T-helper 9 cell (primary cell): ENCODE measurements at places on chromosomes 1 and 21.

- no peak for DNase-seq
These were observed 3.6 kb downstream of the ERG start for GRCh38 chr21:38494703-38495102.

DNA sequence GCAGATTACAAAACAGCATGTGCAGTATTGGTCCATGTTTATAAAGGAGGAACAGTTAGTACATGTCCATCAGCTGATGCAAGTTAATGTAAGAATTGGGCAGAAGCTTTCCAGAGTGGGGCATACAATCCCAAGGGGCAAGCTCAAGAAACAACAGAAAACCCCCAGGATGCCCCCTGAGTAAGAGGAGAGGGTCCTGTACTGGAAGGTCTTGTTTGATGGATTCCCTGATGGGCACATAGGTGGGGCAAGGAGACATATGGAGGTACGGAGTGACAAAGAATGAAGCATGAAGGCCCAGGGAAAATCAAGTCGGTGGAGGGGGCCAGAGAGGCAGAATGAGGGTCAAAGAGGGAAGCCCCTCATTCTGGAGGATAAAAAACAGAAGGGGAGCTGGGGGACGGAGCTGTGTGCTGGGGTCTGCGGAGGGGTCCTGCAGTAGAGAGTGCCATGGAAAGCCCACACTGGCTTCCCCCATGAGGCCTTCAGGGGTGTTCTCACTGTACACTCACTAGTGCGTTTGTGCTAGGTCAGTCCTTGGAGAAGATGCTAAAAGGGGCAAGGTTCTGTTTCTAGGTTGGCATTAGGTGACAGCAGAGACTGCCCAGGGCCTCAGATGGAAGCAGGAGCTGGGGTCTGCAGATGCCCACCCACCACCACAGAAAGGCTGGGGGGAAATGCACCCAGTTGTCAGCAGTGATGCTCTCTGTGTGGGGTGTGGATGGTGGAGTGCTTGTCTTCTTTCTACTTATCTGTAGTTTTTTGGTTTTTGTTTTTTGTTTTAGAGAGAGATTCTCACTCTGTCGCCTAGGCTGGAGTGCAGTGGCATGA, 12.5 kb upstream of the MATN1 start:
- no peak for DNase-seq

GRCh38 chr1:45543581-45544417, 6.8 kb upstream of the AKR1A1 start:
- DNase-seq = peak; percentile 68

GRCh38 chr1:21524686-21525339, 15.6 kb downstream of the ALPL start:
- no peak for DNase-seq

DNA sequence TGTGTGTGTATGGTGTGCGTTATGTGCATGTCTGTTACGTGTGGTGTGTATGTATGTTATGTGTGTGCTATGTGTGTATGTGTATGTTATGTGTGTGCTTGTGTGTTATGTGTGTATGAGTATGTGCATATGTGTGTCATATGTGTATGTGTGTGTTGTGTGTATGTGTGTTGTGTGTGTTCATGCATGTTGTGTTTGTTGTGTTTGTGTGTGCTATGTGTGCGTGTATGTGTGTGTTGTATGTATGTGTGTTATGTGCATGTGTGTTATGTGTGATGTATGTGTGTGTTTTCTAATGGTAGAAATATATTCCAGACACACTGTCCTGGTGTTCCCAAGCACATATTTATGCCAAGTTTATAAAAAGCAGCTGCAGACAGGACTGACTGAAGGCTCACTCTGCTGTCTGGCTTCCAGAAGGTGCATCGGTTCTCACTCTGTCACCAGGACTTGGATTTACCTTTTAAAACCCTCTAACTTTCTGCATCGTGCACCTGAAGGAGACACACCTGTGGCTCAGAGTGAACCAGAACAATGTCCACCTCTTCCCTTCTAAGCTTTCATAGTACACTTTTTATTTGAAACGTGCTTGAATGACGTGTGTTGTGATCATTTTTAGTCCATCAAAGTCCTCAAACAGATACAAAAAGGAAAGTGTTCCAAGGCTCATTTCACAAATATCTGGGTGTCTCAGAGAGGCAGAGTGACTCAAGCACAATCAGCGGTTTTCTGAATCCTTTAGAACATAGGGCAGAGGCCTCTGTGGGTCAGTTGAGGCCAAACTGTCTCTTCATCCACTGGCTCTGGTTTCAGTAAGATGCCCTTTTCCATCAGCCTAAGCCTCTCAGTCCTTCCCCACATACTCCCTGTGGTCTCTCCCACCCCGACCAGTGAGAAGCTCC, 49.9 kb downstream of the TOMM20 start:
- no peak for DNase-seq

DNA sequence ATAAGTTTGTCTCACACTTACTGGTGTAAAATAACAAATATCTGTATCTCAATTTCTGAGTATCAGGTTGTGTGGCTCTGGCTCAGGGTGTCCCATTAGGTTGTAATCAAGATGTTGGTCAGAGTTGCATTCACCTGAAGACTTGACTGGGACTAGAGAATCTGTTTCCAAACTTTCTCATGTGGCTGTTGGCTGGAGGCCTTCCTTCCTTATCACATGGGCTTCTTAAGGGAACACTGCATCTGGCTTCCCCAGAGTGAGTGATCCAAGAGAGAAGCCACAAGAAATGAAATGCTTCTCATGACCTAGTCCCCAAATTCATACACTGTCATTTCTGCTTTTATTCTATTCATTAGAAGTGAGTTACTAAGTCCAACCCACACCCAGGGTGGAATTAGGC, 568.4 kb upstream of the CAMK1G start:
- no peak for DNase-seq

DNA sequence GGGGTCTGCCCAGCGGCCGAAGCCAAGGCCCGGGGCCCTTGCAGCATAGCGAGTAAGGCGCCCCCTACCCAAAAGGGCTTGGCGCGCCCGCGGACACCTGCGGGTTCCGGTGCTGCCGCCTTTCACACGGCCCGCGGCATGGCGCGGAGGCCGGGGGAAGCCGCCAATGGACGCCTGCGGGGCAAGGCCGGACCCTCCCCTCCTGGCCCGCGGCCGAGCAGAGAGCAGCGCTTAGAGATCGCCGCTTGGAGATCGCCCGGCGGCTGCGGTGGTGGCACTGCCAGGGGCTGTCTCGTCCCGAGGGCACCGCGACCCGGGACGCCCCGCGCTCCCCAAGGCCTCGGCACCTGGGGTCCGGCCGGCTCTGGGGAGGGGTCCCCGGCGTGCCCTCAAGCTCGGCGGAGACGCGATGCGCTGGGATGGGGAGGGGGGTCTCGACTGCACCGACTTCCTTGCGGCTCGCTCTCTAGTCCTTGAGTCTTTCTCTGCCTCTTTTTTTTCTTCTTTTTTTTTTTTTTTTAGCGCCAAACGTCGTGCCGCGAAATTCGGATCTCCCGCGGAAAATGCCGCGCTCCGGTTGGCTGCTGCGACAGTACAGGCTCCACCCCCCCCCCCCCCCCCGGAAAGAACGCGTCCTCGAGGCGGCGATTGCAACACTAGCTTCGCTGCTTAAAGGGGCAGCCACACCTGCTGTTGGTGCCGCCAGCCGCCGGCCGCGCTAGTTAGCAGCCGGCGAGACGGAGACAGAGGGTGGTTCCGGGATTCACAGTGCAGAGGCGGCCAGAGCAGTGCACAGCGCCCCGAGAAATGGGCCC, at the start of gene E2F2:
Gene E2F2 (minus strand): TSS at position 487 of the 815 bp plus-strand sequence. CDS start 440 bp downstream, at position 47.
- DNase-seq = peak; percentile 76

- DNase-seq = no peak
These were observed 1.1 kb upstream of the DNAJC28 start for GRCh38 chr21:33492571-33492970.

GRCh38 chr21:36113647-36114428, 21.0 kb upstream of the CBR3 start:
- peak; percentile 52 for DNase-seq

DNA sequence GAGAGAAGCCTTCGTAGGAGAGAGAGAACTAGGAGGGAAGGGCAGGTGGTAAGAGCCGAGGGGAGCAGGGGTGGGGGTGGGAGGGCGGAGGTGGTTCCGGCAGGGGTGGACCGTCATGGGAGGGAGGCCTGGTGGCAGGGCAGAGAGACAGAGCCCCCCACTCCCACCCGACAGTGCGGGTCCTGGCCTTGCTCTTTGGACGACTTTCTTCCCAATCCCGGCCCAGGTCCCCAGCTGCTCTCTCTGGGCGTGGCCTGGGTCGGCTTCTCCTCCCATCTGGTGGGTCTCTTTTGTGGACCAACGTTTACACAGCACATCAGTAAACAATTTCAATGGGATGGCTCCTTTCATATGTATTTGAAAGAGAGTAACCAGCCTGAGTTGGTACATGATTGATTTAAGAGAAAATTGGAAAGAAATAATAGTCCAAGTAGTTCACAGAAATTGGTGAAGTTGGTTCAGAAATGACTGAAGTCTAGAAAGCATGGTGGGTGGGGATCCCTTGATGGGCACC, 56.9 kb downstream of the LDLRAD2 start:
- DNase-seq = no peak

DNA sequence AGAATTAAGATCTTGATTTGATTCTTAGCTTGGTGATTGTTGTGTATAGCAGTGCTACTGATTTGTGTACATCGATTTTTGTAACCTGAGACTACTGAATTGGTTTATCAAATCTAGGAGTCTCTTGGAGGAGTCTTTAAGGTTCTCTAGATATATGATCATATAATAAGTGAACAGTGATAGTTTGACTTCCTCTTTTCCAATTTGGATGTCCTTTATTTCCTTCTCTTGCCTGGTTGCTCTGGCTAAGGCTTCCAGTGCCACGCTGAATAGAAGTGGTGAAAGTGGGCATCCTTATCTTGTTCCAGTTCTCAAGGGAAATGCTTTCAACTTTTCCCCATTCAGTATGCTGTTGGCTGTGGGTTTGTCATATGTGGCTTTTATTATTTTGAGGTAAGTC, 61.5 kb upstream of the LYST start:
- DNase-seq = no peak

DNA sequence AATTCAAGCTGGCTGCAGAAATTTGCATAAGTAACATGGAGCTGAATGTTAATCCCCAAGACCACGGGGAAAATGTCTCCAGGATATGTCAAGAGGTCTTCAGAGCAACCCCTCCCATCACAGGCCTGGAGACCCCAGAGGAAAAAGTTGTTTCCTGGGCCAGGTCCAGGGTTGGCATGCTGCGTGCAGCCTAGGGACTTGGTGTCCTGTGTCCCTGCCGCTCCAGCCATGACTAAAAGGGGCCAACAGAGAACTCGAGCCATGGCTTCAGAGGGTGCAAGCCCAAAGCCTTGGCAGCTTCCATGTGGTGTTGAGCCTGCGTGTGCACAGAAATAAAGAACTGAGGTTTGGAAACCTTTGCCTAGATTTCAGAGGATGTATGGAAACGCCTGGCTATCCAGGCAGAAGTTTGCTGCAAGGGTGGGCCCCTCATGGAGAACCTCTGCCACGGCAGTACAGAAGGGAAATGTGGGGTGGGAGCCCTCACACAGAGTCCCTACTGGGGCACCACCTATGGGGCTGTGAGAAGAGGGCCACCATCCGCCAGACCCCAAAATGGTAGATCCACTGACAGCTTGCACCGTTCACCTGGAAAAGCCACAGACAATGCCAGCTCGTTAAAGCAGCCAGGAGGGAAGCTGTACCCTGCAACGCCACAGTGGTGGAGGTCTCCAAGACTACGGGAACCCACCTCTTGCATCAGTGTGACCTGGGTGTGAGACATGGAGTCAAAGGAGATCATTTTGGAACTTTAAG, 222.9 kb downstream of the COP1 start:
- DNase-seq = no peak

DNA sequence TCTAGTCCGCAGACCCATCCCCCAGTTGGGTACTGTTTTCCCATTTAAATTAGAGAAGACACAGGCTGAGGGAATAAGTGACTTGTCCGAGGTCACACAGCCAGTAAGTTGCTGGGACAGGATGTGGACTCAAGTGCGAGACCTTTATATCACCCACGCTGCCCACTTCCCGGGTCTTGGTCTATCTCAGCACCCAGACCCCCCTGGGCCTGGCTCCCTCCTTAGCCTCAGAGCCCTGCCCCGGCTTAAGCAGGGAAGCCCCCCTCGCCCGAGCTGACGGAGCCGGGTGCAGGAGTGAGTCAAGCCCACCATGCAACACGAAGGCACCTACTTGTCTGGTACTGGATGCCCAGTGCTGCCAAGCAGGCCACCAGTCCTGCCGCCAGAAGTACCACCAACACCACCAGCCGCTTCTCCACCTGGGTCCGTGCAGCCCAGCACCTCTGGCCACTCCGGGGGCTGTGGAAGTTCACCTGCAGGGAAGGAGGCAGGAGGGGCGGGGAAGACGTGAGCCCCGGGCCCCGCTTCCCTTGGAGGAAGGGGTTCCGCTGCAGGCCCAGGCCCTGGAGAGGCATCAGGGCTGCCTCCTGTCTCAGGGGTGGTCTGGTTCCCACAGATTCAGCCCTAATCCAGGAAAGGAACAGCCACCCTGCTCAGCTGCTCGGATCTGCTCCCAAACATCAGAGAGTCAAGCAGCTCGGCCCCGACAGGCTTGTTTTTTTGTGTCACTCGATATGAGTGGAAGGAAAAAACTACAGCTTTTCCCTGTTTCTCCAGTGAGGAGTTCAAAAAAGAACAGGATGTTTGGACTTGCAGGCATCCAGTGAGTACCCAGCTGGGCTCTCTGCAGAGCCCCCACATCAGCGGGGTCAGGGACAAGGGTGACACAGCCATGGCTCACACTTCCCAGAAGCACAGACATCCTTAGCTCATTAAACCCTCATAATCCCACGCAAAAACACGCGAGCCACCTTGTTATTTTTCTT, 11.1 kb downstream of the ECE1 start:
- no peak for DNase-seq

GRCh38 chr1:10189659-10190058, 20.7 kb upstream of the KIF1B start:
- DNase-seq = no peak

GRCh38 chr1:58011978-58012377, 534.5 kb downstream of the OMA1 start:
- no peak for DNase-seq

DNA sequence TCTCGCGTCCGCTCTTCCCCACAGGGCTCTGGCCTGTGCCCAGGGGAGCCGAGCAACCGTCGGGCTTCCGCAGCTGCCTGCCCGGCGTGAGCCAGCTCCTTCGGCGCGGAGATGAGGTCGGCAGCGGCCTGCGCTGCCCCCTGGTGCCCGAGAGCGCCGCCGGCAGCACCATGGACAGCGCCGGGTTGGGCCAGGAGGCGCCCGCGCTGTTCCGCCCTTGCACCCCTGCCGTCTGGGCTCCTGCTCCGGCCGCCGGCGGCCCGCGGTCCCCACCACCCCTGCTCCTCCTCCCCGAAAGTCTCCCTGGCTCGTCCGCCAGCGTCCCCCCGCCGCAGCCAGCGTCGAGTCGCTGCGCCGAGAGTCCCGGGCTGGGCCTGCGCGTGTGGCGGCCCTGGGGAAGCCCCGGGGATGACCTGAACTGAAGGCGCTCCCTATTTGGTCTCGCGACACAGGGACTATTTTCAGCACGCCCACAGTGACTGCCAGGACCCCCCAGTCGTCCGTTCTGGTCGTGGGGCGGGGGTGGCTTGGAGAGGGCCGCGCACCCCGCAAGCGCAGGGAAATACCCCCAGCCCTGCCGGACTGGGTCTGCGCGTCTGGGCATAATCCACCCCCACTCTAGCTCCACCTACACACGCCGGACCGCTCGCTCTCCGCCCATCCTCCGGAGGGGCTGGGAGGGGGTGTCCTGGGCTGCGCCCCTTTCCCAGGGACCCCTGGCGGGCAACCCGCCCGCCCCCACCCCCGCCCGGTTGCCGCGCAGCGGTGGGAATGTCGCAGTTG, 1.3 kb downstream of the HES3 start:
- peak; percentile 81 for DNase-seq
